GM03348 (cell line): ENCODE measurements at places on chromosomes 7 and 10.

- peak; percentile 68 for DNase-seq
Observed at GRCh38 chr7:6453734-6454133, 6.0 kb upstream of the DAGLB start.

GRCh38 chr7:138515001-138515528 lies 55.0 kb downstream of the TRIM24 start:
- no peak for DNase-seq

DNA sequence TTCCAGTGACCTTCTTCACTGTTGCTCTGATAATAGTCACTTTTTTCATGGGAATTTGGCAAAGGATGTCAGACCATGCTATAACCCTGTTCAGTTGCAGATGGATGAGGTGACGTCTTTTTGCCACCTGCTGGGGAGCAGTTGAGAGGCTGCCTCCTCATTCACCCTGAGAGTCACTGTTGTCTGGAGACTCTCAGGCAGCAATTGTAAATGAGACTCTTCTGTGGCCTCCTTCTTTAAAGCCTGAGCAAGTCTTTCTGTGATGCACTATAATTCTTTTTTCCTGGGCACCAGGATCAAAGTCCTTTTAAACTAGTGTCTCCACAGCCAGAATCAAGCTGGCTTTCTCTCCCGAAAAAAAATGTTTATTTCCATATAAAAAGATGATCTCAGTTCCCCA lies 345.1 kb downstream of the ARL4A start:
- no peak for DNase-seq

DNA sequence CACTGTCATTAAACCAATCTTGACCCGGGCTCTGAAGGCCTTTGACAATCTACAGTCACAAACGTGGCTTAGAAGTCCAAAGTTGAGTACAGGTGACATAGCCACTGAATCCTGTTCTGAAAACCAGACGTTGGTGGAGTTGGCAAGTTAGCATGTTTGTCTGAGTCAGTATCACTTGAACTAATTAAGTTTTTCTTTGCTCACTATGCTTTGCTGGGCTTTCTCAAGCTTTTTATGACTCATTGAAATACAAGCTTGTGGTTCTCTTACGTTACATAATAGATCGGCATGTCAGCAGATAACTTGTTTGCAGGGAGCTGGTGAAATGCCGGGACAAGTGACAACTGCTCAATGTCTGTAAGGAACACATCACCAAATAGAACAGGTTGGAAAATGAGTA lies 53.8 kb downstream of the ARL5B start:
- peak; percentile 82 for DNase-seq

- no peak for DNase-seq
Observed at GRCh38 chr10:59562126-59562525, 147.5 kb downstream of the SLC16A9 start.

DNA sequence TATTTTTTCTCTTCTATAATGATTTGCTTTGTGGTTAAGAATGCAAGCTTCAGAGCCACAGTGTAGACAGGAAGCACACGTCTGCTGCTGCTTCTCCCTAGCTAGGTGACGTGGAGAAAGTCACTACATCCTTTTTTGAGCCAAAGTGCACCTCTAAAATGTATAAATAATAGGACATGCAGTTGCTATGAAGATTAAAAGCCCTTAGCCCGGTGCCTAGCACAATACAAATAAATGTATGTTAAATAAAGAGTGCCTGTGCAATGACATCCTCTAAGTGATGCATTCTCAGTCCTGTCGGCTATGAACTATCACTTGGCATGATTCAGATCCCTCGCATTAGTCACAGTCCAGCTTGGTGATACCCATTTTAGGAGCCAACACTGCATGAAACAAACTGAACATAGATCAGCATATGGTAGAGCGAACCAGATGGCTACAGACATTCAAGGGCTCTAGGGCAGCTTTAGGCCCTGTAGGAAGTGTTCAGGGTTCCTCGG lies 4.8 kb upstream of the TRDMT1 start:
- DNase-seq = peak; percentile 48

DNA sequence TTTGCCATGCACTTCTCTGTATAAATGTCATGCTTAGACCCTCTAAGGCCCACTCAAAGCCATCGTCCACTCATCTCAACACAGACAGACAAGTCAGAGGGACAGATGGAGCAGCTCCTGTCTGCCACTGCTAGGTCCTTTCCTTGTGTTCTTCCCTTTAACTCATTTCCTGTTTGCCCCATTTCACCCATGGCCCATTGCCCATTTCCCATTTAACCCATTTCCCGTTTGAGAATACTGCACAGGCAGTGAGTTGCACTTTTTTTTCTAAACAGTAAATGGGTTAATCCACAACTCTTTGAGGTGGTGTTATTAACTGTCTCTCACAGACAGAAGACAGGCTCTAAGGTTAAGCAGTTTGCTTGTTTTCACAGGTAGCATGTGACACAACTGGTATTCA lies 179.3 kb downstream of the NPSR1 start:
- DNase-seq = no peak

DNA sequence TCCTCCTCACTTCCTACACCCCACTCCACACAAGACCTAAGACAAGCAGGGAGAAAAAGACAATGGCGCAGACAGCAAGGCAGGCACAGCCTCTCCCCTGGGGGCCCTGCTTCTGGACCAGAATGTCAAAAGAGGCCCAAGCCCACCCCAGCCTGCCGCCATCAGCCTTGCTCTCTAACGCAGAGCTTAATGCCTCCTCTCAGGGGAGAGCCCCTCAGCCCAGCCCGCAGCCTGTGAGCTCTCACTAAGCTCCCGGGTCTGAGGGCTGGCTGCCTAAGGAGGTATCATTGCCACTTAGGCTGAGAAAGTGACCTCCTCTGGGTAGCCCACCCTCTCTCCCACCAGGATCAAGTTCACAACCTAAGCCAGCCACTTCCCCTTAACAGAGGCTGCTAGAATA lies 16.7 kb downstream of the SLIT1 start:
- DNase-seq = no peak
